ENCODE measurements at places on chromosomes 2 and 18.

- DNase-seq, result no peak
Observed at GRCh38 chr2:156697906-156698305, 261.7 kb downstream of the GPD2 start.

- peak; percentile 96 for DNase-seq
Observed at GRCh38 chr18:35290094-35290735, at the start of gene ZSCAN30. TSS of gene ZSCAN30 (minus strand) at chr18:35290229. CDS start at chr18:35264352, 25,877 bp downstream.

GRCh38 chr18:63376538-63376937, 9.5 kb upstream of the KDSR start:
- DNase-seq, result no peak

DNA sequence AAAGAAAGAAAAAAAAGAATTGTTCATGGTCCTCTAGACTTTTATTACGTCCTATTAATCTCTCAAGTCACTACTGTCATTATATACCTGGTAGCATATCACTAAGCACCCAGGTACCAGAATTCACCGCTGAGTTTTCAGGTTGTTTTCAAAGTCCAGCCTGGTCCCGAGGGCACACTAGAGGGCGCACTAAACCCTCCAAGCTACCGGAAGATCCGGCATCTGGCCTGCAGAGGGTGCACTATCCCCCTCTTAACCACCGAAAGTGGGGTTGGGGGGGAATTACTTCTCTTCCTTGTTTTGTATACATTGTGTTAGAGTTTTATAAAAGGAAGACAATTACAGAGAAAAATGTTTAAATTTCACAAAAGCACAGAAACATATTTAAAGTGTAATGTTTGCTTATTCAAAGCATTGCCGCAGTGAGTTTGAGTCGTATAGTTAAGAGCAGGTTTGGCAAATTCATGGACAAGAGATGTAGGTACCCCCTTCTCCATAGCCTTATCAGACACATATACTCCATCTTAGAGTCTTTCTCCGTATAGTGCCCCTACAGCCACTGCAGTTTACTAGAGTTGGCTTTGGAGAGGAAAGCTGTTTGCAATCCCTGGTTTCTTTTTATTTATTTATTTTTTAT, 19.2 kb downstream of the MOGAT1 start:
- DNase-seq, result peak; percentile 75

- no peak for DNase-seq
Observed at GRCh38 chr2:148622366-148622765, 22.2 kb upstream of the EPC2 start.

GRCh38 chr2:162965191-162965590, 126.6 kb upstream of the KCNH7 start:
- no peak for DNase-seq

GRCh38 chr2:109336296-109336695, 207.3 kb downstream of the SH3RF3 start:
- no peak for DNase-seq

DNA sequence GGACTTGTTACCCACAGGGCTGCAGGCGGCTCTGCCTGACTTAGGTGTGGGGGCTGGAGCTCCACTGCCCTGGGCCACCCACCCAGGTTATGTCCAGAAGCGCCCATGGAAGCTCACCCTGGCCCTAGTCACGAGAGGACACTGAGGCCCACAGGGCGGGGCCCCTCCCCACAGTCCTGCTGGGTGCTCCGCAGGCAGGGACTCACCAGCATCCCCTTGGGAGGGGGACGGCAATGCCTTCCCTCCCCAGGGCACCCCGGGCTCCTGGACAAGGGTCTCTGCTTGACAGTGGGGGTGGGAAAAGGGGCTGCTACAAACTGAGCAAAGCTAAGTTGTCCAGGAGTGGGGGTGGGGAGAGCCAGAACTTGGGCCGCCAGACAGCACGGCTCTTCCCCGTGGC, 60.5 kb downstream of the AQP12A start:
- no peak for DNase-seq

DNA sequence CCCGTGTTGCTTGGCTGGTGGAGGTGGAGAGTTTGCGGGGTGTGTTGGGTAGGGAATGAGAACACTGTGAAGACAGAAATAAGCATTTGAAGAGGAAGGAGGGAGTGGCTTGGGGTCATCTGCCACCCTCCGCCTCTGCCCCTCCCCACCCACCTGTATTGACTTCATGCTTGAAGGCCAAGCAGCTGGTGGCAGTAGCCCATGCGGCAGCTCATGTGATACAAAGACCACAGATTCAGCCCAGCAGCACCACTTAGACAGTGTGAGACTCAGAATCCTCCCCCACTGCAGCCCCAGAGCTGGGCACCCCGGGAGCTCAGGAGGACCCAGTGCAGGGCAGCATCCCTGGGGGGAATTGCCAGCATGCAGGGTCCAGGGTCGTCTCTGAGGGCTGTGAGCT, 15.4 kb downstream of the NPPC start:
- no peak for DNase-seq

- no peak for DNase-seq
Observed at GRCh38 chr2:131417886-131418285, 53.9 kb upstream of the RAB6D start.

DNA sequence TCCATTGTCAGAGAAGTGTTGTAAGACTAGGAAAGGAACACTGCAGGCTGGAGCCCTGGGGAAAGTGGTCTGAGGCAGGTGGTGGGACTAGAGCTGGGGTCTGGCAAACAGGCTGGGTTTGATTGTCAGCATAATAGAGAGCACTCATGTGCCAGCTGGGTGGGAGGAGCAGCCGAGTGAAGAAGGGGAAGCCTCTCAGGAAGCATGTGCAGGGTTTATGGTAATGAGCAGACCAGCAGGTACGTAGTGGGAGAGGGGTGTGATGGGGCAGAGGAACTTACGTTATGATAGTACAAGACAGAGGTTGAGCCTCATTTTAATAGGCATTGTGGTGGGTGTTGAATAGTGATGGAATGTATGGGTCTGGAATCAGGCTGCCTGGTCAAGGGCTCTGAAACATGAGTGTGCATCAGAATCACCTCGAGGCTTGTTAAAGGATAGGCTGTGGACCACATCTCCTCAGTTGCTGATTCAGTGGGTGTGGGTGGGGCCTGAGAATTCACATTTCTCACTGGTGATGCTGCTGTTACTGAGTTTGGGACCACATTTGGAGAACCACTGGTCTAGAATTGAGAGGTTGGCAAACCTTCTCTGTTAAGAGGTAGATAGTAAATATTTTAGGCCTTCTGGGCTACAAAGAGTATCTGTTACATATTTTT, 1.7 kb upstream of the MGAT5 start:
- peak; percentile 68 for DNase-seq

DNA sequence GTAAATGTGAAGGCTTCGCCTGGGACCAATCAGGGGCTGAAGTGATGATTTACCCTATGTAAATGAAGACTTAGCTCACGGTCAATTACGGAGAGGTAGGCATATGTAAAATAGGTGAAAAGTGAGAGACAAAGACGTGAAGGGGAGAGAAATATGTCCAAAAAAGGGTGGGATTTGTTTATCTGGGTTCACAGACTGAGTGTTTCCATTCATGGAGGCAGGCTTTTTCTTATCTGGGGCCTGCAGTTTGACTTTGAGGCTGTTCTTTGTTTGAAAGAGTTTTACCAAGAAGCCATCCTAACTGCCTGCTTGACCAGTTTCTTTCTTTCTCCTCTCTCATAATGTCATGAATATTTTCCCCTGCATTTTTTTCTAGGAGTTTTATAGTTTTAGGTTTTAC, 202.7 kb downstream of the NYAP2 start:
- DNase-seq, result no peak
